ENCODE measurements at places on chromosomes 12 and 14.

GRCh38 chr14:79575032-79575431 is 636.3 kb downstream of the DIO2 start:
- DNase-seq: no peak

- DNase-seq: no peak
Observed at GRCh38 chr12:68063900-68064590, 74.8 kb downstream of the IFNG-AS1 start.

DNA sequence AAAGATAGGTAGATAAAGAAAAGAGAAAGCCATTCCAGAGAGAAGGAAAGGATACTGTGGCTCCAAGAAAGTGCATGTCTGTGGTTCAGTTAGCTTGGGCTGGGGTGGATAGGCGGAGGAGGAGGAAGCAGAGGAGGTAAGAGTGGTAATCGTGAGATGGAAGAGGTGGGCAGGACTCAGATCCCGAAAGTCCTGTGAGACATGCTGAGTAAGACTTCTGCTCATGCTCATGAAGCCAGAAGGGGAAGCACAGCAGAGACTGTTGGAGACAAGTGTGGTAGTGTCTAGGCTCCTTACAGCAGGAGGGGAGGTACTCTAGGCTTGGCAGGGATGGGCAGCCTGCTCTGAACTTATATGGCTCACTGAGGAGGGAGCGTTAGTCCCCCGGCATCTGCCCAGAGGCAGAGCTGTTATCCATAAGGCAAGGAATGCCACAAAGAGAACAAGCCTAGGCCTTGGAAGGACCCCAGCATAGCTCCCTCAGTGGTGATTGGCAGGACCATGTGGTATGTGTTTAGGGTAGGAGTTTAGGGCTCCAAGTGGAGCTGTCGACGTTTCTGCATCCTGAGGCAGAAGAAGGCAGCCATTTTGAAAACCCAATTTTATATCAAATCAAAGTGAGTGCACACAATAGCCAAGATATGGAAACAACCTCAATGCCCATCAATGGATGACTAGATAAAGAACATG is 135.3 kb downstream of the SMOC1 start:
- no peak for DNase-seq

DNA sequence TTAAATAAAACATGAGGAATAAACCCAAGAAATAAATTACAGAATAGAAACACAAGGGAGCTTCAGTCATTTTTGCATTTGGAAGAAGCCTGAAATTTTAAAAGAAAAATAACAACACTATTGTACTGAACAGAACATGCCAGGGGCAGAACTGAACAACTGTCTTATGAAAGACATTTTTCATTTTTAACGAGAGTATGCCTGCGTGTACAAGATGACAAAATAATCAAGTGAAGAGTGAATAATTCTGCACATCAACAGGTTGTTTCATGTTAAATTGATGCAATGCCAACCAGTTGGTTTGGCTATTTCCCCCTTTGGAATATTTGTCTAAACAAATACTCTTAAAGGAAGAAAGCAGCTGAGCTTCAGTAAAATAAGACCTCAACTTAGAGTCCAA is 103.3 kb upstream of the BTG1 start:
- DNase-seq: no peak

- no peak for DNase-seq
Observed at GRCh38 chr12:3933074-3933818, 60.0 kb upstream of the PARP11 start.

- DNase-seq: no peak
Observed at GRCh38 chr14:102941419-102942011, 19.1 kb downstream of the AMN start.

DNA sequence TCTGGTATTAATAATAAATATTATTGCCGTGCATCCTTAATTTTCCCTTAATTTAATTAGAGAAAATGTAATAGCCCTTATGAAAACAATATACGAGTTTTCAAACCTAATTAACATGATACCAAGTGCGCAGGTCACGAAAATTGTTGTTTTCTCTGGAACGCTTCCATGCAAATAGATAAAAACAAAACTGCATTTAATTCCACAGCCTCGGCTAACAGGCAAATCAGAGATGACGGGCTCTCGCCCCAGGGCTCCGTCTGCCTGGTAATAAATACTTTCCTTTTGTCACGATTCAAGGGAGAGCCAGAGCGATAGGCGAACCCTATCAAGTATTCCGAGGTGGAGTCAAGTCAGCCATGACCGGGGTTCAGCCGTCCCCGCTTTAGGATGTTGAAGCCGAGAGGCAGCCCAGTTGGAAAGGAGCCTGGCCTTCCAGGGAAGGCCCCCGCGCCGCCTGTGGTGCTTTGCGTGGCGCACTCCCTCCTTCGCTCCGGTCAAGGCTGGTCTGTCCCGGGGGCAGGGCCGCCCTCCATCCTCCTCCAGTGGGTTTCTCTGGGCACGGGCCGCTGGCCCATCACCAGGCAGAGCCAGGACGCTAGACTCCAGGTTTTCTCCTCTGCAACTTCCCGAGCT is 137.8 kb upstream of the GSC start:
- DNase-seq: no peak

DNA sequence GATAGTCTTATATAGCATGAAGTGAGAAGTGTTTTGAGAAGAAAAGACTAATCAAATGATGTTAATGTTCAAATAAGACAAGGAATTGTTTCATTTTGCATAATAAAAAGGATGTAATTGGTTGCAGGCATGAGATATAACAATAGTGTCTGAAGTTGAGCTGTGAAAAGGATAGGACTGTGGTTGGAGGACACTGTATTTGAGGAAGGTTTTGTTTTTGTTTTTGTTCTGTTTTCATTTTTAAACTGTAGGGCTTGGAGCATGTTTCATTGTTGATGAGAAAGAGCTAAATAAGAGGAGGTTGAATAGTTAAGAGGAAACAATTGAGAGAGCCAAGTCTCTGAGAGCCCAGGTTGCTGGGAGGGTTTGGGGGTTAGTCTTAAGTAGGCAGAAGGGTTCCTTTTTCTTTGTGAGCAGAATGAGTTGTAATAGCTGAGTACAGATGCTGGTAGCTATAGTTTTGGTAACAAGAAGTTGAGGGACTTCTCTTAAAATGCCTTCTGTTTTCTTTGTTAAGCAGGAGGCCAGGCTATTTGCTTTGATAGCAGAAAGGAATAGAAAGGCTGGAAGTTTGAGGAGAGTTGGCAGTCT is 58.4 kb downstream of the CCDC91 start:
- DNase-seq: no peak

- DNase-seq: no peak
Observed at GRCh38 chr12:77594366-77594765, 236.3 kb upstream of the NAV3 start.

- no peak for DNase-seq
Observed at GRCh38 chr12:57739387-57739786, 845 bp upstream of the AGAP2 start.

GRCh38 chr12:118430516-118430915 is 54.2 kb downstream of the SUDS3 start:
- DNase-seq: no peak

DNA sequence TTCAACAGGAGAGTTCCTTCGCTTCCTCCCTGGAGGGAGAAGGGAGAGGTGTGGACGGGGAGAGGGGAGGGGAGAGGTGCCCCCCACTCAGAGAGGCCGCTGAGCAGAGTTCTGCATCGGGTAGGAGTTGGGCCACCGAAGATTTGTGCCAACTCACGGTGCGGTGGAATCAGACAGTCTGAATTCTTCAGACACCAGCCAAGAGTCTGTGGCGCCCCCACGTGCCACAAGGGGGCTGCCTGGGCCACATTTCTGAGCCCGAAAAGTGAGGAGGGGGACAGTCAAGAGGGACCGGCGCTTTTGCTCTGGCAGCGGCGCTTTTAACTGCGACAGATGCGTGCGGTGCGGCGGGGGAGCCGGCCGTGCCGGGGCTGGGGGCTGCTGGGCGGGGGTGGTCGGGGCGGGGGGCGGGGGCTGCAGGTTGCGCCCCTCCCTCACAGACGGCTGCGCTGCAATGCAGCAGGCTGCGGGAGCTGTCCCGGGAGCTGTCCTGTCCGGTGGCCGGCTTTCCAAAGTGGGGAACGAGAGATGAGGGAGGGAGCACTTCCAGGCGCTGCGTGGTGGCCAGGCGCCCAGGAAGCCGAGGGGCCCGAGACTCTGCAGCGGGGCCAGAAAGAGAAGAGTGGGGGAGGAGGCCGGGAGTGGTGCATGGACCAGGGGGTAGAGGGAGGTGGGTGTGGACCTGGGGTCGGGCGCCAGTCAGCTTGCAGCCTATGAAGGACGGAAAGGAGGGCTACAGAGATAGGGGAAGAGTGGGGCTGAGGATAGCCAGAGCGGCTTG is 975 bp upstream of the RTL1 start:
- peak; percentile 7 for DNase-seq

DNA sequence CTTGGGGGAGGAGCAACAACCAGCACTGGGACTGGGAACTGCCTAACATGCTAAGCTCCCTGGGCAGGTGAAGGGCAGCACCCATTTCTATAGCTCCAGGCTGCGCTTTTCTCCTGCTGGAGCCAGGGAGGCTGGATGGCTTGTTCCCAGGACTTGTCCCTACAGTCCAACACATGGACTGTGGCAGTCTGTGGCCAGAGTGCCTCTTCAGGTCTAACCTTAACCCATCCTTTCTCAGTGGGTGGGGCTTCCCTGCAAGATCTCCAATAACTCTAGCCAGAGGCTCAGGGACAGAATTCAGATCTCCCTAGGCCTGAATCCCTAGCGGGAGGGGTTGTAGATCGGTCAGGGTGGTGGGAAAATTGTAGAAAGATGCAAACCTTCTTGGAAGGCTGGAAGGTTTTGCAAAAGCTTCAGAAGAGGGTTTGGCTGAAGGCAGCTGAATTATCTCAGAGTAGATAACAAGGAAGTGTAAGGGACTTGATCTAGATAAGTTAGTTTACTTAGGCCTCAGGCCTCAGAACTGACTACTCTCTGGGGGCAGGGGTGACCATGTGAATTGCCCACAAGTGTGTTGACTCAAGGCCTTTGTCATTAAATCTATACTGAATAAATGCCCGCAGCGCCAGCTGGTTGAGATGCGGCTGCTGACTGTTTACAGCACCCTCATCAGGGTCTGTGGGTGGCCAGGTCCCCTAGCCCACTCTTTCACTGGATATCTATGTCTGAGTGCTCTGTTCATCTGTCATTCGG is 60.7 kb downstream of the SSPN start:
- DNase-seq: no peak

GRCh38 chr14:104286496-104286895 is 148.1 kb downstream of the KIF26A start:
- DNase-seq: no peak

DNA sequence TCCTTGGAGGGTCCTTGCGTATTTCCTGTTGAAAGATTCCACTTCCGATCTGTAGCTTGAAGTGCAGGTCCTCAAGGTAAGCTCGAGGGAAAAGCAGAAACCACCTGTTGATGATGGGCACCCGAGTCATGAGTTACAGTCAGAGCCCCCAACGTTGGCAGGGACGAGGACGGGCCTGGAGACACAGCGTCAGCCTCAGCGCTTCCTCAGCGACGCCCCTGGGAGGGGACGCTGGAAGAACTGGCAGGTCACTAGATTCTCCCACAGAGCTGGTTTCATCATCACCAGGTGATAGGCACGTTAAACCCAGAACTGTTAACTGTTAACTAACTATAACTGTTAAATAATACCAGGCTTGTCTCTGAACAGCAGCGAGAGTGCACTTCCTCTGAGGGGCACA is 101.8 kb downstream of the TNFAIP2 start:
- no peak for DNase-seq

- no peak for DNase-seq
Observed at GRCh38 chr12:82857911-82858533, 171.3 kb downstream of the TMTC2 start.

DNA sequence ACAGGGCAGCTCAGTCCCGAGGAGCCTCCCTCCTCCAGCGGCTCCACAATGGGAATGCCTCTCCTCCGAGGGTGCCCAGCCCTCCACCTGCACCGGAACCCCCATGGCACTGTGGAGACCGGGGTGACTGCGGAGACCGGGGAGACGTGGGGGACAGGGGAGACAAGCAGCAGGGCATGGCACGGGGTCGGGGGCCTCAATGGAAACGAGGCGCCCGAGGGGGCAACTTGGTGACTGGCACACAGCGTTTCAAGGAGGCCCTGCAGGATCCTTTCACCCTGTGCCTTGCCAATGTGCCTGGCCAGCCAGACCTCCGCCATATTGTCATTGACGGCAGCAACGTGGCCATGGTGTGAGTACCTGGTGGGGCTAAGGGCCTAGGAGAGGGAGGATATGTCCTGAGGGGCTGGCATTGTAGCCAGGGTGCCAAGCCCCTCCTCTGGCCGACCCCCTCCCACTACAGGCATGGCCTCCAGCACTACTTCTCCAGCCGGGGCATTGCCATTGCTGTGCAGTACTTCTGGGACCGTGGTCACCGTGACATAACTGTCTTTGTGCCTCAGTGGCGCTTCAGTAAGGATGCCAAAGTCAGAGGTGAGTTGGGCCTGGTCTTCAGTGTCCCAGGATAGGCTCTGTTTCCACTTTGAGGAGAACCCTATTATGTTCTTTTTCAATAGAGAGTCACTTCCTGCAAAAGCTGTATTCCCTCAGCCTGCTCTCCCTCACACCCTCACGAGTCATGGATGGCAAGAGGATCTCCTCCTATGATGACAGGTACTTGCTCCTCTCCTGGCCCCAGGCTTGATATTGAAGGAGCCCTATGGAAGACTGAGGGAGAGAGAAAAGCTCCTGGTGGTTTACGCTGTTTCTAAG is 2.7 kb downstream of the KHNYN start:
- no peak for DNase-seq

GRCh38 chr14:103846097-103846496 is 1.3 kb downstream of the PPP1R13B start:
- no peak for DNase-seq

DNA sequence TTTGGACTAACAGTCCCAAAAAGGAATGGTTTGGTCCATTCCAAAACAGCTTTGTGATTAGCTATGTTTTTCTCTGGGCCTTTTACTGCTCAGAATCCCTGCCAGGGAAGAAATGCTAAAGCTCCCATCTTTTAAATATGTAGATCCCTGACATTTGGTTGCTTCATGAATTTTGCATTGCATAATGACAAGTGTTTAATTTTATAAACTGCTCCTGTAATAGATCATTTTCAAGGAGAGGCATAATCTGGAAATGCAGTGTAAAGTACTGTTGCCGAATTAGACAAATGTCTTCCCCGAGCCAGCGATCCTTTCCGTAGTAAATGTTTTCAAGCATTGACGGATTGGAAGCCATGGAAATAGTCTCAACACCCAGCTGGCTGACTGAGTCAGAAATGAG is 291.3 kb upstream of the PRKD1 start:
- no peak for DNase-seq

GRCh38 chr12:130041983-130042812 is 120.1 kb upstream of the FZD10 start:
- no peak for DNase-seq

DNA sequence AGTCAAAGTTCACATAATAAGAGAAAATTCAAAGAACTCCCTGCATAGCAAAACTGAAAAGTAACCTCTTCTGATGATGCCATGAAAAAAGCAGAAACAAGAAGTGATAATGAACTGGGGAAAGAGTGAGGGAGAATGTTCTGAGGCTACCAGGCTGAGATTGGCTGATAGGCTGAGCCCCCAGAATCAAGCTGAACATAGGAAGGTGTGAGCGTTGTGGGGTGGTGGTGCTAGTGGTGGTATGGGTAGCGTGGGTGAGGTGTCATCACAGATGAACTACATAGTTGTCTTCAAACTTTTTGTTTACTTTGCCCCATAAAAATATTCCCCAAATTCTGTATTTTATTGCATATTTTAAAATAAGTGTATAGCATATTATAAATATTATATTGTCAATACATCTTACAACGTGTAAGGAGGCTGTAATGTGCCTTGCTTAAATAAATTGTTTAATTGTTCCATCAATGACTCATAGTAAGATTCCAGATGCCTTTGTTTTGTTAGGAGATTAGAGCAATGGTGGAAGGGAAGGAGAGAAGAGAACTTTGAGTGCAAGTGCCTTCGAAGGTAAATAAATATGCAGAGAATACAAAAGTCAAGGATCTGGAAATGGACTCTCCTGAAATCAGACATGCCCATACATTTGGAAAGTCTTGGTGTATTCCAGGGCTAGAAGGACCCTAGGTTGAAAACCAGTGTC is 15.8 kb upstream of the CFAP54 start:
- DNase-seq: no peak

Data from GM20000 (cell line).